ENCODE measurements at places on chromosomes 4 and X. TPM values are rescaled to one million over a fixed set of nuclear protein-coding genes. Genes with fewer than 3 reads are reported as not detected.

ADGRG4 gene
- total RNA-seq = not detected

GRCh38 chr4:180372691-180373090, 1870.5 kb upstream of the TENM3 start:
- DNase-seq = no peak

- no peak for DNase-seq
Measured at GRCh38 chrX:39974270-39974669, 123.5 kb downstream of the BCOR start.

- DNase-seq = no peak
Measured at GRCh38 chrX:34197946-34198345, 65.8 kb upstream of the FAM47A start.

GRCh38 chr4:158958489-158959270, 144.2 kb upstream of the RAPGEF2 start:
- DNase-seq = no peak
